ENCODE measurements at places on chromosomes 7 and 10. TPM values are rescaled to one million over a fixed set of nuclear protein-coding genes. Genes with fewer than 3 reads are reported as not detected.

DNA sequence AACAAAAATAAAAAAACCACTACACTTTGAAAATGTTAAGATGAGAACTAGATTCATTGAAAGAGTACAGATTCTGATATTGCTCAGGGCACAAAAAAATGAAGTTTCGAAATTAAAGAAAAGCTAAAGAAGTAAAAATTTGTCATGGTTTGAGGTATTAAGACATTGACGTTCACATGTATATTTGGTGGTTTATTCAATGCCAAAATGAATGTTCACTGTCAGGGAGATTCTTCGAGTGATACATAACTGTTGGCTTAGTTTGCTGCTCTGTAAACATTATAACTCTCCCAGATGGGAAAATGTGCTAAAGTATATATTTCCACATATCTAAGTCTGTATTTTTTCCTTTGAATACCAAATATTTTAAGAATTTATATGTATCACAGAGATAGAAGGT is 345.0 kb downstream of the SEMA3D start:
- H3K27ac ChIP-seq: no peak overlapping the region
- no peak overlapping the region for H3K4me3 ChIP-seq
- H3K36me3 ChIP-seq: no peaks in the 10 kb centered on the region

DNA sequence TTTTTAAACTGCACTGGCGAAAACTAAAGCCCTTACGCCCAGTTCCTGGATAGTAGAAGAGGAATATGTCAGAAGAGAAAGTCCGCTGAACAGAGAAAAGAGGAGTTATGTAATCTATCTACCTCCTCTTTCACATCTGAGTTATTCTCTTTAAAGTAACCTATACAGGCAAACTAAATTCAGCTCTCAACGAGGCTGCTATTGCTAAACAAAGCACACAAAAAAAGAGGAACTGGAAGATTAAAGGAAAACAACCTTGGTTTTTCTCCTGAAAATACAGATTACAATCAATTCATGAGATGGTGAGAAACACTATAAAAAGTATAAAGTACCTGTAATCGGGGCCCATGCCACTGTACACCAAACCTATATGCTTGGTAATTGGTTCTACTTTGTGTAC is 5.8 kb downstream of the PSMA2 start:
- H3K36me3 ChIP-seq: peaks cover 11% of the 10 kb centered on the region
- no peaks in the 10 kb centered on the region for H3K27me3 ChIP-seq
- H3K4me3 ChIP-seq: no peak overlapping the region

- no peak overlapping the region for H3K4me3 ChIP-seq
- H3K27me3 ChIP-seq: no peaks in the 10 kb centered on the region
Measured at GRCh38 chr10:32047881-32048280, 8.3 kb downstream of the KIF5B start.

- no peak for DNase-seq
- H3K4me1 ChIP-seq: no peaks in the 10 kb centered on the region
- no peak overlapping the region for H3K27ac ChIP-seq
- no peak overlapping the region for H3K4me3 ChIP-seq
Measured at GRCh38 chr10:55174419-55174818, 373.4 kb upstream of the PCDH15 start.

Gene NPSR1
- not detected for polyA plus RNA-seq

Gene SEMA3C
- 3.9 TPM for polyA plus RNA-seq

Data from kidney (tissue), 22 donors.